ENCODE measurements at places on chromosomes 16 and 17.

DNA sequence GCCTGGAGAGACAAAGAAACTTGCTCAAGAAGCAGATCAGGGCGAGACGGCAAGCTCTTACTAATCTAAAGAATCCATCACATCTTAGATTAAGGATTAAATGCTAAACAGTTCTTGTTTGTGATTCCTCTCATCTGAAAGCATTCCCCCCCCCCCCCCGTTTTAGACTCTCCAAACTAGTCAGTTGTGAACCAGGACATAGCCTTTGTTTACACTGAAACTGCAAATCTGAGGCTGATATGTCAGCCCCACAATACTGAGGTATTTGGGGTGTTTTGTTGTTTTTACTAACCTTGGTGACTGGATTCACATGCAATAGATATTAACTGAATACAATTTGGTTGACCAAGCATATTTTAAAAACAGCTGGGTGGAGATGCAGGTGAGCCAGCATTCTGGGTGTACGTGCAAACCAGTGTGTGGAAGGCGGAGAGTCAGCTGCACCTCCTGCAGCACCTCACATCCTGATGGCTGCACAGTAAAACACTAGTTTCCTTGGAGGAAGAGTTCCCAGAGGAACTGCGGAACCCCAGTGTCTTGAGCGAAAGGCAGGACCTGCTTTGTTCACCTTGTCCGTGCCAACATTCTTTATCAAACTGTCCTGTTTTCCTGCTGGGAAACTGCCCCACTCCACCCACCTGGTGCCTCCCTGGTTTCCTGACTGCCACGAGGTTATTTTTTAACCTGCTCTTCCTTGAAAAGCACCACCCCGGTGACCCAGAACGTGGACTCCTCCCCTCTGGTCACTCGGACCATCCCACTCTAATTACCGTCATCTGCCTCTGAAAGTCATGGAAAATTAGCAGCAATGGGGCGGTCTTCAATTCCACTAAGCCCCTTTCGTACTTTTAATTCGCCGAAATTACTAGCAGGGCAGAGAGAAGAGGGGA, 1.2 kb upstream of the YPEL2 start:
- DNase-seq: no peak

DNA sequence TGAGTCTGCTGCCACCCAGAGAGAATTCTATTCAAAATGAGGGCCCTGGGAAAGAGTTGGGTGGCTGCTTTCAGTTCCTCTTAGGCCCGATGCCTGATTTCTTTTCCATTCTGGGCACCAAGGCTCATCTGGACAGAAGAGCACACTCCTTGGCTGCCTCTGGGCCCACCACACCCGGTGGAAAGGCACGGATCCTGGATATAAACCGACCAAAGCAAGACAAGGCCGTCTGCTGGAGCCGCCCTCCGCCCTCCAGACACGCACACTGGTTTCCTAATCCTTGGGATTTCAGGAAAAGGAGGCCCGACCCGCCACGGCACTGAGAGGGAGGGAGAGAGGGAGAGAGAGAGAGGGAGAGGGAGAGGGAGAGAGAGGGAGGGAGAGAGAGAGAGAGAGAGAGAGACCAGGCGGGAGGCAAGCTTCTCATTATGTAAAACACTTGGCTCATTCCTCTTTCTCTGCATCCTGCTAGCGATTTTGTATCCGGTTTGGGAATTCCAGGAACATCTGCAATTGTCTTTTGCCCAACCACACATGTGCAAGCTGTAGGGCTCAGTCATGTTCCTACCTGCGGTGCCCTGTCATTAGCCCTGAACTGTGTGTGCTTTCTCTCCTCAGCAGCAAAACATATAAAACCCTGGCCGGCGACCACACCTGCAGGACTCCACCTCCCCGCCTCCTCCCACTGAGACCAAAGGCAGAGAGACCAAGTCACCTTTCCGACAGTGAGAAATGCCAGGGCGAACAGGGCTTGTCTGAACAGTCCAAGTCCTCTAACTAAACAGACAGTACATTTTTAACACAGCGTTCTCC, 347.2 kb downstream of the SOX9 start:
- DNase-seq: no peak

DNA sequence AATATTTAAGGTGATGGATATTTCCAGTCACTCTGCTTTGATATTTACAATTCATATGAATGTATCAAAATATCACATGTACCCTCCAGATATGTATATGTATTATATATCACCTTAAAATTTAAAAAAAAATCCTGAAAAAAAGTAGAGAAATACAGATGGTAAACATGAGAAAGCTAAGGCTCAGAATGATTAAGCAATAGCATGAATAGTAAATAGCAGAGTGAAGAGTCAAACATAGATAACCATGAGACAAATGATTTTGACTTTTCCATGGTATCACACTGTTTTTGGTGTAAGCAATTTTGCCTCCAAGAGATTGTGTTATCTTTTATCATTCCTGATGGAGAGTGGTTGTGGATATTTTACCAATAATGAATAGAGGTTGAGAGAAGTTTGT, 868.8 kb downstream of the CDH11 start:
- no peak for DNase-seq

- no peak for DNase-seq
Measured at GRCh38 chr17:16269658-16270057, 52.6 kb downstream of the PIGL start.

- no peak for DNase-seq
Measured at GRCh38 chr17:66952031-66952524, 12.4 kb upstream of the CACNG4 start.

DNA sequence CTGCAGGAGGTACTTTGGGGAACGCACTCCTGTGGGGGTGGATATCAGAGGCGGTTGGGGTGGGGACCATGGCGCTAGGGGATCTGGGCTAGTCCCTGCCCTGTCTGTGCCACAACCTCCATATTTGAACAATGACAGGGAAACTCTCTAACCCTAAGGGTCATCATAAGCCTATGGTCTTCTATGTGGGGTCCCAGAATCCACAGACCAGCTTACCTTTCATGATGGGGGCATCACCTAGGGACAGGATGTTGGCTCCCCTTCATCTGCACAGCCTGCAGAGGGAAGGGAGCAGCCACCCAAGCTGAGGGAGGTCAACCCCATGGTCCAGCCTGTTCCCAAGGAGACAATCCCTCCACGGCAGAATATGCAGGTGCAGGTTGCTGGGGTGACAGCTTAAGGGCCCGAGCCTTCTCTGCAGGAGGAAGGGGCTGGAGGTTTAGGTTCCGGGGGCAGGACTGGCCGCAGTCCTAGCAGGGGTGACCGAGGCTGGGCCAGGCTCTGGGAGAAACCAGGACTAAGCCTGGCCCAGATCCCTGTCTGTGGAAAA, 1.7 kb downstream of the ORAI3 start:
- DNase-seq: no peak

GRCh38 chr17:27889711-27890251, 3.4 kb downstream of the LYRM9 start:
- no peak for DNase-seq

DNA sequence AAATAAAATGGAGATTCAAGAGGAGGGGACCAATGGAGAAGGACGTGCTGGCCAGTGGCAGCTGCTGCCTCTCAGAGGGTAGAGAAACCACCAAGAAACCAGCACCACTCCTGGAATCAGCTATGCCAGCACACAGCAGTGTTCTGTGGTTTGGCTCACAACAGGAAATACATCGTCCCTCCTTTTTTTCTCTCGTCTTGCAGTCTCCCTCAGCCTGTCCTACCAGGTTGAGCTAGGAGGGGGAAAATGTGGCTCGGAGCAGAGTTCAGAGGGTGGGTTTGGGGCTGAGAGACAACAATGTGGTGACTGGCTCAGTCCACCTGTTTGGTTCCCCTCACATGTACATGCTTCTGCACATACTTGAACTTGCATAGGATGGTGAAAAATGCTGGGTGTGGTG, 19.9 kb upstream of the SLC16A5 start:
- peak; percentile 24 for DNase-seq

- DNase-seq: no peak
Measured at GRCh38 chr17:63941162-63941561, 9.0 kb upstream of the CD79B start.

DNA sequence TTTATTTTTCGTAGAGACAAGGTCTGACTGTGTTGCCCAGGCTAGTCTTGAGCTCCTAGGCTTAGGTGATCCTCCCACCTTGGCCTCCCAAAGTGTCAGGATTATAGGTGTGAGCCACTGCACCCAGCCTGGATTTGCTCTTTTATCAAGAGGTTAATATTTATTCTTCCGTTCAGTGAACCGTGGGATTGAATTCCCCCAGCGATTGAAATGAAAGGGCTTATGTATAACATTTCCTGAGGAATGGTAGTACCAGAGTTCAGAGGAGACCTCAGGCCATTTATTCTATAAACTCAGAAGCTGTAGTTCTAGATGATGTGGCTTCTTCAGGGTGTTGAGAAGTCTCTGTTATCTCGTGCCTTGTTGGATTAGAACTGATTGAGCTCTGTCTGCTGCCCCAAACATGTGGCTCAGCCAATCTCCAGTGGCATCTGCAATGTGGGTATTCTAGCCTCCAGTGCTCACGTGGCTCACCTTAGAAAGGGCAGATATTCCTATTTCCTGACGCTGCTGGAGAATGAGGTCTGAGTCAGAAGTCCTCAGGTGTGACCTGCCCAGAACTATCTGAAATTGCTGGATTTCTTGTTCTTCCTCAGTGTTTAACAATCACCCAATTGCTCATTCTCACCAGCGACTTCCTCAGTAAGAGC, 22.5 kb downstream of the HMOX2 start:
- no peak for DNase-seq

DNA sequence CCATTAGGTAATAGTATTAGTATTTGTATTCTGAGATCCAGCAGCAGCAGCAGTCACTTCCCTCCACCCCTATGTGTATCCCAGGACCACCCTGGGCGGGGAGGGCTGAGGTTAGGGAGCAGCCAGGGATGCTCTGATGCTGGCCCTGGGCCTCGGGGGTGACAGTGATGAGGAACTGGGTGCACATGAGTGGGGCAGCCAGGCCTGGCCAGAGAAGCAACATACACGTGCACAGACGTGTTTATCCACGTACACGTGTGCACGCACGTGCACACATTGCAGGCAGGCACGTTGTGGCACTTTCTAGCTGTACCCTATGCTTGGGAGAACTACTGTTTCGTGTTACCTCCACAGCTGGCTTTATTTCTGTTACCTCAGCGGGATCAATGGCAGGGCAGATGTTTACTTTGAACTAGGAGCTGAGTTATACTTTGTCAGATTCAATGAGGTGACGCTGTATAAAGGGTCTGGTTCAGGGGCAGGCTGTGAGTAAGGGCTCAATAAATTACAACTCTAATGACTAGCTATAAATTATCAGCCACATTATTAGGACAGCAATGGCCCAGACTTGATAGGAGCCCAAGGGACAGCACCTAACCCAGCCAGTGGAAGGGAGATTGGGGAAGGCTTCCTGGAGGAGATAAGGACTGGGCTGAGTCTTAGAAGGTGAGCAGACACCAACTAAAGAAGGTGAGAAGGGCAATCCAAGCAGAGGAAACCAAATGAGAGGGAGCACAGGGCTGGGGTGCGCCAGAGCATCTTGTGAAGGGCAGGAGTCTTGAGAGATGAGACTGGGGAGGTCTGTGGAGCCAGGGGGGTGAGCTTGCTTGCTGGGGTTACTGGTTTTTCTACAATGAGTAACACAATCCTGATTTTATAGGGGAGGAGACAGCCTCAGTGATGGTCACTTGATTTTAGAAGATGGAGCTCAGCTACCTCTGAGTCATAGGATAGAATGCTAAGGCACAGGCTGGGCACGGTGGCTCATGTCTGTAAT, 22.4 kb upstream of the CA4 start:
- no peak for DNase-seq

GRCh38 chr17:72056727-72057290, 64.0 kb upstream of the SOX9 start:
- DNase-seq: no peak

DNA sequence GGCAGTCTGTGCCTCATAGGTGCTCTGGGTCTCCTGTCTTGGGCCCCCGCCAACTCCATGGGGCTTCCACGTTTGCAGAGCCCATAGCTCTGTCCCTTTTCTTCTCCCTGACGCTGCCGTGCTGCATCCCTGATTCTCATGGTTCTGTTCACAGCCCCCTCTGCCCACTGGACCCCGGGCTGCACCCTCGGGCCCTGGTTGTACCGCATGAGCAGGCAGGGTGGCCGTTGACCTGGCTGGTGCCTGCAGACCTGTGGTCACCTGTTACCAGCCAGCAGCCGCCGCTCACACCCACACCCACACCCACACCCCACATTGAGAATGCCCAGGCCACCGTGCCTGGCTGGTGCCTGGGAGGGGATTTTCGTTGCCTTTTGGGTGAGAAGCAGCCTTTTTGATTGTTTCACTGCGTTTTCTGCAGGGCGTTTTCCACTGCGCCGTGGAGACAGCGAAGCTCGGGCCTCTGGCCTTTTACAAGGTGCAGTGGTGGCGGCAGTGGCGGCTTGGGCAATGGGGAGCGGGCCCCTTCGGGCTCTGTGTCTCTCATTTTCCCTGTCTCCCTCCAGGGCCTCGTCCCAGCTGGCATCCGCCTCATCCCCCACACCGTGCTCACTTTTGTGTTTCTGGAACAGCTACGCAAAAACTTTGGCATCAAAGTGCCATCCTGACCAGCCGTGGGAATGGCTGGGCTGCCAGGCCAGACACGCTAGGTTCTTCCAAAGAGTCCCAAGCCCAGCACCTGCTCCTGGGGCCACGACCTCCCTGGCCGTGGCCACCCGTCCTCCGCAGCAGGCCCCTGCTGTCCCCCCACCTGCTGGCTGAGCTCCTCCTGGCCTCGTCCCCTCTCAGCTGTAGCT, 7.6 kb downstream of the SLC25A10 start:
- DNase-seq: no peak

GRCh38 chr17:10875430-10875851, 37.6 kb upstream of the PIRT start:
- peak; percentile 5 for DNase-seq

DNA sequence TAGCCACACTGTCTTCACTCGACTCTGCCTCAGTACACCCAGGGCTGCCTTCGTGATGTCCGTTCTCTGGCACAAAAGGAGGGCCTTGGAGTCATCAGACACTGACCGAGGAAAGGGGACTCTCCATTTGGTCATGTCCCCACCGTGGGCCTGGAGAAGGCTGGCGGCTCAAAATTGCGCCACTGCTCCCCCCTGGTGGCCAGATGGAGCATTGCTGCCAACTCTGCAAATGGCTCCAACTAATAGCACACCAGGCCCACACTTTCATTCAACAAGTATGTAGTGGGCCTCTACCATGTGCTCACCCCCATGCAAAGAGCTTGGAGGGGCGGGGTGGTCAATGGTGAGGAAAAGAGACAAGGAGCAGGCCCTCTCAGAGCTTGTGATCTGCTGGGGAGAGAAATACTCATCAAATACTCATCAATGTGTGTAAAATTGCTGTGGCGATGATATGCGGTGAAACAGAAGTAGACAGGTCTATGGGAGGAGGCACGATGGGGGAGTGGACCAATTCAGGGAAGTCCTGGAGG, 5.2 kb upstream of the GRIN2C start:
- DNase-seq: peak; percentile 65

DNA sequence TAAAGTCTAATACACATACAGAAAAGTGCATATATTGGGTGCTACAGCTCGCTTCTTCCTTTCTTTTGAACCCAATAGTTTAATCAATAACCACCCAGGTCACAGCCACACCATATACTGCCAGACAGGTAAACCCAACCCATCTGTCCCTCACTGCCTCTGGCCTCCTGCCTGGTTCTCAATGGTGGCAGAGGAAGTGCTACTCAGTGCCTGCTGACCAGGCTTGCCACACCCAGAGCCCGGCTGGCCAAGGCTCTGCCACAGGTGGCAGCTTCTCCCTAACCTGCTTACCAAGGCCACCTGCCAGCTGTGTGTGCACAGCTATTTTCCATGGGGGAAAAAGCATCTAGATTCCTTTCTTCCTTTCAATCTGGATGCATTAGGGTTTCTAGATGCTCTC, 584 bp downstream of the PMP22 start:
- DNase-seq: no peak

Data from stimulated activated CD4-positive, alpha-beta T cell treated with anti-CD3 and anti-CD28 coated beads, Interleukin-1b, Interleukin-23, amount 100 ng/mL, for 48 hours (primary cell).